T-helper 1 cell treated with Interleukin-12 subunit alpha and Interleukin-12 subunit beta and Interleukin-4 antibody, amounts not matched to agents 30 ng/mL and 1 ng/mL, for 36 hours (primary cell): ENCODE measurements at places on chromosomes 16 and 17. TPM values are rescaled to one million over a fixed set of nuclear protein-coding genes. Genes with fewer than 3 reads are reported as not detected.

SPATA22 gene
- 0.20 TPM in 1 of 2 replicates, not detected in the other for total RNA-seq

FOXN1 gene
- not detected in 2 replicates for total RNA-seq

HOXB3 gene
- total RNA-seq, result 10.3 and 12.8 TPM in 2 replicates

DLX4 gene
- total RNA-seq, result 0.17 TPM in 1 of 2 replicates, not detected in the other

GLIS2 gene
- total RNA-seq, result 0.34 and 0.51 TPM in 2 replicates

KRTAP4-5 gene
- not detected in 2 replicates for total RNA-seq

FBXL20 gene
- 15.7 and 16.7 TPM in 2 replicates for total RNA-seq

HOXB1 gene
- total RNA-seq, result not detected in 2 replicates

CIITA gene
- total RNA-seq, result 64.9 and 67.8 TPM in 2 replicates

CEP131 gene
- 10.6 and 13.3 TPM in 2 replicates for total RNA-seq

COX11 gene
- total RNA-seq, result 43.4 and 47.4 TPM in 2 replicates

TBX2 gene
- total RNA-seq, result not detected in 2 replicates

ATP2C2 gene
- total RNA-seq, result not detected in 2 replicates

SLC38A8 gene
- not detected in 2 replicates for total RNA-seq

NPIPB8 gene
- 1.6 and 1.9 TPM in 2 replicates for total RNA-seq

MPP2 gene
- 0.86 and 1.2 TPM in 2 replicates for total RNA-seq

MGAT5B gene
- 4.4 and 4.8 TPM in 2 replicates for total RNA-seq

HS3ST4 gene
- not detected in 2 replicates for total RNA-seq

SUZ12 gene
- 57.7 and 59.3 TPM in 2 replicates for total RNA-seq
